Activated effector memory CD4-positive, alpha-beta T cell treated with Interleukin-2 at 50 U/mL for 16 hours (primary cell): ENCODE measurements at places on chromosomes 2 and 18.
A peak's percentile ranks its signal among the peaks of the same experiment; 100 is the strongest.

DNA sequence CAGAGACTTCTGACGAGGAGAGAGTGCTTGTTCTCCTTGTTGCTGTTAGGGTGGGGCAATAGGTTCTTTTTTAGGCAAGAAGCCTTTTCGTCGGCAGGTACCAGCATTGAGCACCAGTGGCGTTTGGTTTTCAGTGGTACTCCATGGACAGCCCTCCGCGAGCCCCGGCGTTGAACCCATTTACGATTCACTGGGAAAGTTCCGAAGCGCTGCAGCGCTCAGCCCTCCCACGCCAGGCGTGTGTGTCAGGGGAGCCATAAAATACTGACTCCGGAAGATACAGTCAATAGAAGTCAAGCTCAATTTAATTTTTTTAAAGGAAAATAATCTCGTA, 494 bp upstream of the ROCK1 start:
- no peak for DNase-seq

DNA sequence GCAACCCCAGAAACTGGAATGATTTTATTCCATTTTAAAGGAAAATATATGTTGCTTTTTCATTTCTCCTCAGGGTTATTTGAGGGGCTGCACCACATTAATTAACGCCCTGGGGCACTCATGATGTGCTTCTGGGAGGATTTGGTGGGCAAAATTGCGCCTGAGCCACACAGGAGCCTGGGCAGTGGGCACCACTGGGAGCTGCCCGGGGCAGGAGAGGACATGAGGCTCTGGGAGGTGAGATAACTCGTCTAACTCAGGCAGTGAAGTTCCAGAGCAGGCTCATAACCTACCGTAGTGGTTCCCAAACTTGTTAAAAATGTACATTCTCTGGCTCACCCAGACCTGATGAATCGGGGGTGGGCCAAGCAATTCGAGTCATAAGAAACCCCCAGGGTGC, 68.3 kb downstream of the EDAR start:
- DNase-seq = no peak

DNA sequence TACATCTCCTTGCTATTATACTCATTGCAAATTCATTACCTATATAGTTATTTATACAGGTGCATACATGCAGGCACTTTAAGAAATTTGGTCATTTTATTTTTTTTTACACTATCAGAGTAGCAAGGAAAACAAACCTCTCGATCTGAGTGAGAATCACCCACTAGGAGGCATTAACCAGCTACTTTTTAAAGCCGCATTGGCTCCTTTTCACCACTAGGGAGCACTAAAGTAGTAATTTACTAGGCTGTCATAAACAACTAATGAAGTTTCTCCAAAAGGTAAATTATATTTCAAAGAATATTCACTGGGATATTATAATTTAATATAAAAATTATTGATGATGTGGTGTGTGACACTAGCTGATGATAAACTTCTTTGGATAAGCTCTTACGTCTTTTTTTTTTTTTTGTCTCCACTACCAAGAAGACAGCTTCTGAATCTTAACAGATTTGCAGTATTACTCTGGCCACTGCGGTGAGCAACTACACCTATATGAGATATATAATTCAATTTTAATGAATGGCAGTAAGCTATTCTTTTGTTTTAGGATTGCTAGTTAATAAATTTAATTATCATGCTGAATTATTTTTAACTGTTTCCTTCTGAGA, 101.9 kb downstream of the NOL4 start:
- no peak for DNase-seq

GRCh38 chr2:169980001-169980400, 152.7 kb downstream of the UBR3 start:
- DNase-seq = no peak

- DNase-seq = no peak
Measured at GRCh38 chr2:156332284-156332533, 312 bp downstream of the NR4A2 start.

DNA sequence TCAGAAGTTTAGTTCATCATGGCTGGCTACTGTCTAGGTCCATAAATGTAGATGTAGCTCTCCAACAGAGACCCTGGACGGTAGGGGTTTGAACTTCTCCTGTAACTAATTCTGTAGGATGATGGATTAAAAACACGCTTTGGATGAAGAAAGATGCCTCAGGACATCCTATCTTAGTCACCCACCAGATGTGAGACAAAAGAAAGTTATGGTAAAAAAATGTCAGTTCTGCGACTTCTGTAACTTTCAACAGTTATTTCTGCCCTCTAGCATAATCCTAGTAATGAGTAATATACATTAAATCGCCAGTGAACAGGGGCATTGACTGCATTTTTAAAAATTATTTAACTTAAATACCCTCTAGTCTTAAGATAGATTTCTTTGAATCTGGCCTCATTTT, 210.1 kb upstream of the LRATD1 start:
- DNase-seq = no peak

- peak; percentile 72 for DNase-seq
Measured at GRCh38 chr2:101253013-101253702, 472 bp downstream of the CNOT11 start.

DNA sequence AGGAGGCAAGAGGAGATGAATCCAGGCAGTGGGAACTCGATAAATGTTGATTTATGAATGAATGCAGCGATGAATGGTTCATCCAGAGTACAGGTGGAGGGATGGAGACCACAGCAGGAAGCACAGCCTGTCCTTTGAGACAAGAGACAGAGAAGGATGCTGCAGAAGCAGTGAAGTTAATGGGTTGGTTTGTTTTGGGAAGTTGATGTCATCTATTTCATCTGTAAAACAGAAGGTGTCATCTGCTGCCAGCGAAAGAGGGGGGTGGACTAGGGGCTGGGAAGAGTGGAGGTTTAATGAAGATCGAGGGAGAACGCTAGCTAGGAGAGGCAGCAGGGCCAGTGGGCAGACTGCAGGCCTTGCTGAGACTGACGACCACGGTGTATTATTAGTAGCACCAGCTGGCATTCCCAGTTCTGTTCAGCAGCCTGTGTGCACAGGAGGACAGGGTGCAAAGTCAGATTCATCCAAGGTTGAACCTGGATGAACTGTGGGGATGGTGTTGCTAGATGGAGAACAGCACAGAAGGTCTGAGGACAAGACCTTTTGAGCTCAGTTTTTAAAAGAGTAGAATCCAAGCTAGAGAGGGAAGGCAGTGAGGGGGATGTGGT, 120.3 kb upstream of the CAPN13 start:
- DNase-seq = no peak

DNA sequence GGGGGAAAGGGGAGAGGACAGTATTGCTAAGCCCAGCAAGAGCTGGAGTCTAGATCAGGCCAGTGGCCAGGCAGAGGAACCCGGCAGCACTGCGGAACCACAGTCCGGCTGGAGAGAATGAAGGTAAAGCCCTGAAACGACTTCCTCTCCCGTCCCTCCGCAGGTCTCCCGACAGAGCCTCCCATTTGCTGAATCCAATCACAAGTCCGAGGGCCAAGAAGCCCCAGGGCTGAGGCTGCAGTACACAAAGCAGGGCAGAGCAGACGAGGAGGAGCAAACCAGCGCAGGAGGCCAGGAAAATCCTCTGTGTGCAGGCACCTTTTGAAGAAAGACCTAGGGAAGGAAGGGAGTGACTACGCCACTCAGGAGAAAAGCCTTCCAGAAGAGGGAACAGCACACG, 104.4 kb downstream of the OSBPL1A start:
- DNase-seq = no peak

- no peak for DNase-seq
Measured at GRCh38 chr2:223674998-223675609, 72.9 kb upstream of the SCG2 start.

GRCh38 chr2:196234672-196235071, 63.3 kb upstream of the STK17B start:
- DNase-seq = peak; percentile 31

DNA sequence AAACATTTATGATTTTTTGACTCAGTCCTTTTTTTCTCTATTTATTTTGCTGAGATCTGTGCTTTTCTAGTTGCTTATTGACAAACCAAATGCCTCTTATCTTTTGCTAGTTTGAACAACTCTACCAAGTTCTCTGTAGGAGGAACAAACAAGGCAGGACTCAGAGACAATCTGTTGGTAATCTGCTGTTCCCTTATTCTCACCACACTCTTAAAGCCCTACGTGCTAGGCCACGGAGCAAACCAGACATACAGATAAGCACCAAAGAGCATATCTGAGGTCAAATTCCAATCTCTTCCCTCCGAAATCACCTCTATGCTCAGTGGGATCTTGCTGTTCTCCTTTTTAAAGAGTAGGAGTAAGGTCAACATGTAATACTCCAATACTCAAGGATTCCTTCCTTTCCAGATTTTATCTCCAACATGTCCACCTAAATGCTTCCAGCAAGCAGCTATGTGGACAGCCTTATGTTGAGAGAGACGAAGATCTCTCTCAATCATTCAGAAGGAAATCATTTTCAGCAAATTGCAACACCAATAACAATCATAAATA, 18.4 kb downstream of the FN1 start:
- no peak for DNase-seq

GRCh38 chr18:48854780-48855179, 96.0 kb downstream of the SMAD7 start:
- no peak for DNase-seq

DNA sequence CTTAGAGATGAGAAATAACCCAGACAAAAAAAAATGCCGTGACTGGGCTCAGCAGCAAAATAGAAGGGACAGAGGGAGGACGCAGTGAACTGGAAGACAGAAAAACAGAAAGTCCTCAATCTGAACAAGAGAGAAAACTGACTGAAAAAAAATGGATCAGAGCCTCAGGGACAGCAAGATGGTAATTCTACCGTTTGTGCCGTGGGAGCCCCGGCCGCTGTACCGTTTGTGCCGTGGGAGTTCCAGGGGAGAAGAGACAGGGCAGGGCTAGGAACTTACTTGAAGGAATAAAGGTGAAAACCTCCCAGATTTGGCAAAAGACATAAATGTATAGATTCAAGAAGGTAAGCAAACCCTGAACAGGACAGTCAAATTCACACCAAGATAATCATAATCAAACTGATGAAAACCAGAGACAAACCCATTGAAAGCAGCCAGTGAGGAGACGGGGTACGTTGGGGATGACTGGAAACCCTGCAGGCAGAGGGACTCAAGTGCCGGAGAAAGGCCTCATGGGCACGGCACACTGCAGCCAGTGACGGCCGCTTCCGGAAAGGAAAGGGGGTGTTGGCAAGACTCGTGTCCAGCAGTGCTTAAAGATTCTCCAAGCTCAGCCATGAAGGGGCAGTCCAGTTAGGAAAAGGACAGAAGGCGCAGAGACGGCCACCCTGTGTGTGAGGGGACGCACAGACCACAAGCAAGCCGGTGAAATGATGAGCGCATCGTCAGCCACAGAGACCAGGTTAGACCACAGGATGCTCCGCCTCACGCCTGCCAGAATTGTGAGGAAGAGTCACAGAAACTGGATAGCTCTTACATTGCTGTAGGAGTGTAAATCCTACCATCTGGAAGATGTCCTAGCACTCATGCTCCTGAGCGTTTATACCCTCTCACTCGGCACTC, 40.0 kb upstream of the NFATC1 start:
- no peak for DNase-seq

- no peak for DNase-seq
Measured at GRCh38 chr18:2139691-2140090, 431.6 kb downstream of the METTL4 start.

DNA sequence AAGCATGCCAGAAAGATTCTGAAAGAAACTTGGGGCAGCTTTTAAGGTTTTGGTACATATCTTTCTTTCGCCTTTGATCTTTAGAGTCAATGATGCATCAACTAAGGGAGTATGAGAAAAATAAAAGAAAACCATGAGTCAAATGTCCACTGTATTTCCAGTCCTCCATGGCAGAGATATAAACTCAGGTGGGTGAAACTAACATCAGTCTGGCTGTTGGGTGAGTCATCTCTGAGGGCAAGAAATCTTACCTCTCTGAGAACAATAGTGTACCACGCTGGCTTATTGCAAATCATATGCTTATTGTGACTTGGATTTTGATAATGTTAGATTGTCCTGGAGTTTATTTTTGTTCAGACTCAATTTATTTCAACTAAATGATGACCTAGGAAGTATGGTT, 521.0 kb downstream of the PLCL1 start:
- no peak for DNase-seq

DNA sequence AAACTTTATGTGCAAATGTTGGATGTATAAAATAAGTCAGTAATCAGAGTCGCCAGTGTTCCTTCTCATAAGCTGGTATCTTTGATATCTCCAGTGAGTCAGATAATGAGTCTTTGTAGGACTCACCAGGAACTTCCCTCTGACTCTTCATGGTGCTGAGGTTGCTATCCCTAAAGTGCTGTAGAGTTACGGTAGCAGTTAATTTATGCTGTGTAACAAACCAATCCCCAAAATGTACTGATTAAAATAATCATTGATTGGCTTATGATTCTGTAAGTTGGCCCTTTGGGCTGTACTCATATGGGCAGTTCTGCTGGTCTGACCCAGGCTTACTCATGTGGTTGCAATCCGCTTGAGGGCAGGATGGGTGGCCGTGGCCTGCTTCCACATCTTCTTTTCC, 43.8 kb downstream of the MAIP1 start:
- no peak for DNase-seq

GRCh38 chr2:102235042-102235473, 48.2 kb downstream of the IL1RL2 start:
- DNase-seq = no peak

DNA sequence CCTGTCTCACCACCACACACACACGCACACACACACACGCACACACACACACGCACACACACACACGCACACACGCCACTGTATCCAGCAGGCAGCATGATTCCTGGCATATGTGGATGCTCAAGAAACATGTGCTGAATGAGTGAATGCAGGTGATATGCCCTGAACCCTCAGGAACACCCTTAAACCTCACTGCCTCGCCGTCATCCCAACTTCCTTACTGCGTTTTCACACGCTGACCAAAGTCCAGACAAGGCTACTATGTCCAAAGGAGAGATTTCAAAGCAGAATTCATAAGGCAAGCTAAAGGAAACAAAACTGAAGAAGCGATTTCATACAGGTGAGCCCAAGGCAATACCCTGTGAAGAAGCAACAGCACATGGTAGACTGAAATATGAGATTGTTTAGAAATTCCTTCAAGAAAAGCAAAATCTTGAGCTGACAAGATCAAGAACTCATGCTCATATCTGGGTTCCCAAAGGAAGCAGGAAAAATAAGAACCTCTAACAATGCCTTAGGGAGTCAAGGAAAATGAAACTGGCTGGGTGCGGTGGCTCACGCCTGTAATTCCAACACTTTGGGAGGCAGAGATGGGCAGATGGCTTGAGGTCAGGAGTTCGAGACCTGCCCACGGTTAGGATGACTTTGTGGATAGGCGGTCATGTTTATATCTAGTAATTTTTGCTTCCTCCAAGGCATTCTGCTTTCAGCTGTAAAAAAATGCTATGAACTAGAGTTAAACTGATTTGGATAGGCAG, 69.1 kb downstream of the TNFRSF11A start:
- DNase-seq = no peak
